Activated naive CD8-positive, alpha-beta T cell treated with anti-CD3 and anti-CD28 coated beads, Interleukin-2, amount 10 ng/mL, durations not matched to agents 7 days and 5 days (primary cell): ENCODE measurements at places on chromosomes 6 and 20. TPM values are rescaled to one million over a fixed set of nuclear protein-coding genes. Genes with fewer than 3 reads are reported as not detected.

Gene TASP1
- total RNA-seq = 10.7 TPM

Gene PRKN
- total RNA-seq = 1.00 TPM

Gene C6orf132
- 0.08 TPM for total RNA-seq

Gene ME1
- 0.50 TPM for total RNA-seq

Gene STXBP5
- 19.4 TPM for total RNA-seq

Gene SCUBE3
- 0.22 TPM for total RNA-seq

Gene PRDM13
- not detected for total RNA-seq

Gene NMBR
- total RNA-seq = not detected

Gene FERMT1
- not detected for total RNA-seq

Gene IRF4
- 95.1 TPM for total RNA-seq

Gene HUS1B
- total RNA-seq = 1.6 TPM

Gene RNF144B
- 2.3 TPM for total RNA-seq

Gene GMEB2
- total RNA-seq = 20.5 TPM

Gene ZNF133
- 9.2 TPM for total RNA-seq

Gene FHL5
- not detected for total RNA-seq

Gene PPP1R14C
- not detected for total RNA-seq

Gene TTBK1
- not detected for total RNA-seq

Gene FRK
- total RNA-seq = 0.03 TPM

Gene HCRTR2
- not detected for total RNA-seq

Gene VNN1
- total RNA-seq = not detected

Gene ASIP
- total RNA-seq = not detected

Gene TFAP2D
- not detected for total RNA-seq

Gene PTPRT
- total RNA-seq = not detected

Gene RAET1E
- not detected for total RNA-seq

Gene SLC13A3
- total RNA-seq = 0.30 TPM

Gene BTBD9
- 19.8 TPM for total RNA-seq

Gene NKAIN4
- not detected for total RNA-seq

Gene TAGAP
- total RNA-seq = 112 TPM

Gene TRIM15
- total RNA-seq = not detected
